ENCODE measurements at places on chromosomes 3 and 15.

GRCh38 chr3:159239059-159239458 is 437.2 kb downstream of the MFSD1 start:
- no peak for DNase-seq

DNA sequence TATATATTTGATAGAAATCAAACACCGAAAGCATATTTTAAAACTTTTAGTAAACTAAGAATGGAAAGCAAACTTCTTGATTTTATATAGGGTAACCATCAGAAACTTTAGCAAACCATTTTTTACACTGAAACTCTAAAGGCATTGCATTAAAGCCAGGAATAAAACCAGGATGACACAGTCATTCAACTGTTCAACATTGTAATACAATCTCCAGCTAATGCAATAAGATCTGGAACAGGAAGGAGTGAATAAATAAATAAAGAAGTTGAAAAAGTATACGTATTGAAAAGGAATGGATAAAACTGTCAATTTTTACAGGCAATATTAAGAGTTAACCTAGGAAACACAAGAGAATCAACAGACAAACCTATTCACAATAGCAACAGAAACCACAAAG is 181.9 kb upstream of the TTC14 start:
- no peak for DNase-seq

DNA sequence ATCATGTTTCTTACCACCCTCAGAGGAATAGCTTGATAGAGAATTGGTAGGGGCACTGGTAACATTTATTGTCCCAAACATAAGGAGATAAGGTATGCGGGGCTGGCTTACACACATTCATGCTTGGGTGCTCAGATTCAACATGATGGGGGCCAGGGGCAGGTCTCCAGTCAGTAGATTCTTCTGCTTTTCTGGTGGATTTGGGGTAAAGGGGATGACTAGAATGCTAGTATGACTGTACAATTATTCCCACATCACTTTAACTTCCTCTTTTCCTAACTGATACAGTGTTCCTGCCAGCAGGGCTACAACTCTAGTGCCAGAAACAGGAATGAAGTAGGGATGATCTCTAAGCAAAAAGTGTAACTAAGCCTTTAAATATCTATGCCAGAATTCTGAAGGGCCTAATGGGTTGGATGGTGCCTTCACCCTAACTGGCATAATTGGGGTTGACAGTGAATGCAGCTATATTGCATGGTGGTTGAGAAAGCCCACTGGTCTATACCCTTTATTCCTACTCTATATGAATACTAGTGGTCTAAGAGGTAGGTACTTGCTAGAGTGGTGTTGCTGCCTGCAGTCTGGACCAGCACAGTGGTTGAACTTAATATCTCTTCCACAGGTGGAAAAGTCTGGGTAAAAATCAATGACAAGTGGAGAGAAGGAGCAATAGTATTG is 117.4 kb downstream of the IL12A start:
- DNase-seq: no peak

- no peak for DNase-seq
Measured at GRCh38 chr3:133992381-133992780, 37.3 kb downstream of the SLCO2A1 start.

- no peak for DNase-seq
Measured at GRCh38 chr3:71428841-71429596, 154.5 kb downstream of the FOXP1 start.

DNA sequence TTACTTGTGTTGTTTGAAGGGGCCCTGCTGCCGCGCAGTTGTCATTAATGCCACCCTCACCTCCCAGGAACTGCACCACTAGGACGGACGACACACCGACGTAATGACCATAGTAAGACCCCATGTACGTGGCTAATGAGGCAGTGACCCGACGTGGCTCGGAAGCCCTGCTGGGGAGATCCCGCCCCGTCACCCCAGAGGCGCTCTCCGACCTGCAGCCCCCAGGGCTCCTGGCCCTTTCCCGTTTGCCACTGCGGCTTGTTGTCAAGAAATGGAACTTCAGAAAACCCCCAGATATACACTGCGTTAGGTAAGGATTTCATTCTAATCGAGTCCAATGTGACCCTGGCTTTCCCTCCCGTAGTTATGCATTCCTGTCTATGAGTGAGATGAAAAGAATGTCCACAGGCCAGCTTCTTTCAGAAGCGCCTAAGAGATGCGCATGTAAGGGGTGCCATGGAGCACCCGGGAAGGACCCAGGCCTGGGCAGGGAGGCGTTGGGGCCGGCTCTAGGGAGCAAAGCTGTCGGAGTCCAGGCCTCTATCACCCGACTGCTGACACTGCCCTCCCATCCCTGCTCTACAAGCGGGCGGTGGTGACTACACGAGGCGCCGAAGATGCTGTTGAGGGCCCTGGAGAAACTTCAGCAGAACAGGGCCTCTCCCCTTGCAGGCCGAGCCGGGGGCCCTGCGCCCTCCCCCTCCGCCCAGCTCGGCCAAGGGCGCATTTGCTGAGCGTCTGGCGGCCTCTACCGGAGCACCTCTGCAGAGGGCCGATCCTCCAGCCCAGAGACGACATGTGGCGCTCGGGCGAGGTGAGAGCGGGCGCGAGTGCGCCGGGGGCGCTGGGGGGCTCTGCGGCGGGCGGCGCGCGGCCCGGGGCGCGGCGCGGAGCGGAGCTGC is at the start of gene GABRA5:
Gene GABRA5 (plus strand): TSS at position 765 of the 902 bp plus-strand sequence. CDS start 2,187 bp downstream, outside the sequence.
- DNase-seq: no peak

GRCh38 chr3:46955801-46956259 is 20.7 kb downstream of the CCDC12 start:
- DNase-seq: no peak

GRCh38 chr3:15557511-15557946 is 36.0 kb upstream of the COLQ start:
- peak; percentile 79 for DNase-seq

- DNase-seq: no peak
Measured at GRCh38 chr3:146655333-146655996, 50.3 kb upstream of the PLSCR5 start.

- DNase-seq: no peak
Measured at GRCh38 chr3:10305331-10305902, 12.7 kb upstream of the GHRL start.

DNA sequence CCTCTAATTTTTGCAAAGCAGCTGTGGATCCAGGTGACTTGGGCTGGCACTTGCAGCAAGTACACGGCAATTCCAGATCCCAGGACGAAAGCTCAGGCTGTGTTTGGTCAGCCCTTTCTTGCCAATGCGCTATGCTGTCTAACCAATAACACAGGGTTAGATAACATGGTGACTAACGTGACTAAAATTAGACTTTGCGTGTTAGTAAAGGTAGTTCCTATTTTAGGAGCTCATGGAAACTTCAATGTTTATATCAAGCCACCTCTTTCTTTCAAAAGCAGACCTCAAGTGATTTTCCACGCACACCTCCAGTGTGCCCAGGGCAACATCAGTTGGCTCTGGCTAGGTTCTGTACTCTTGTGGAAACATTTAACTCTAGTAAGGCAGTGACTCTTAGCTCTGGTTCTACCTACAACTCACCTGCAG is 32.5 kb downstream of the CDCP1 start:
- DNase-seq: no peak

GRCh38 chr3:127992127-127992526 is 60.1 kb upstream of the SEC61A1 start:
- DNase-seq: no peak

All from SW480 (cell line).